ENCODE measurements at places on chromosomes 12 and 14.

DNA sequence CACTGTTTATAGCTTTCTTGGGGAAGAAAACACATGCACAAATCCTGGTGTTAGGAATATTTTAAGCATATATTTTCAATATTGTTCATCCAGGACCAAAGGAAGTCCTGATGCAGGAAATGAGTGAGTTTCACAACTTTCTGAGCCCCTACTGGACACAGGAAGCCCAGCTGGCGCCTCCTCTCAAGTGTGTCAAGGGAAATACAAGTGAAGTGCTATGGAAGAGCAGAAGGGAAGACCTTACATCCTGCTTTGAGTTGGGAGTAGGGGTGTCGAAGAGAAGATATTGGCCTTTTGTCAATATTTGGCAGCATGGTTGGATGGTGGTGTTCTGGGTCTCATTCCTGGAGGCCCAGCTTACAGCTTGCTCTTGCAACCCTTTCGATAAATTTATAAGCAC lies 66.1 kb upstream of the ZDHHC17 start:
- no peak for DNase-seq

- no peak for DNase-seq
Observed at GRCh38 chr12:531951-532585, 72.3 kb downstream of the B4GALNT3 start.

DNA sequence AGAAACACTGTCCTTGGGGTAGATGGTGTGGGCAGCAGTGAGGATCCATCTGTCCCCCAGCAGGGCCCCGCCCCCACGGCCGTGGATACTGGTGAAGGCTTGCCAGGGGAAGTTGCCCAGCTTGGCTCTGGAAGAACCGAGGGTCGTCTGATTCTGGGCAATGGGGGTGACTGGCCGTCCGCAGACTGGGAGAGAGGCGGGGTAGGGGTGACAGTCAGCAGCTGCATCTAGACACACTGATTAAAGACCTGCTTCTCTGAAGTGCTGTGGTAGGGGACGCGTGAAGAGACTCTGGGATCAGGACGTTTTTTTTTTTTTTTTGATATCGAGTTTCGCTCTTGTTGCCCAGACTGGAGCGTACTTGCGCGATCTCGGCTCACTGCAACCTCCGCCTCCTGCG lies 4.7 kb upstream of the C1R start:
- no peak for DNase-seq

- DNase-seq = no peak
Observed at GRCh38 chr14:100410056-100410565, 87.0 kb downstream of the SLC25A47 start.

GRCh38 chr12:121592320-121592719 lies 11.5 kb upstream of the KDM2B start:
- DNase-seq = no peak

DNA sequence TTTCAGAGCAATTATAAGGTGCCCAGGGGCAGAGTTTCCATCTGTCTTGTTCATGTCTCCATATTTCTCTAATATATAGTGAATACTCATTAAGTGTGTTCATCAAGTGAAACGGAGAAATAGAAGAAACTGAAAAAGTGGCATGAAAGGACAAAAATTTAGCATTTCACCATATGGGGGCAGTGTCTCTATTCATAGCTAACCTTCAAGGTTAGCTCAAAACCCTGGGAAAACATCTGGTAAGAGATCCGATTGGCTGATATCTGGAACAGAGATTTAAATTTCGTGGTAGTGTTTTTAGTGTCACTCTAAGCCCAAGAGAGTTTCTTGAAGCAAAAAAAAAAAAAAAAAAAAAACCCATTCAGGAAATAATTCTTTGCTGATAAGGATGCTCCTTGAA lies 367.5 kb downstream of the DAD1 start:
- no peak for DNase-seq

DNA sequence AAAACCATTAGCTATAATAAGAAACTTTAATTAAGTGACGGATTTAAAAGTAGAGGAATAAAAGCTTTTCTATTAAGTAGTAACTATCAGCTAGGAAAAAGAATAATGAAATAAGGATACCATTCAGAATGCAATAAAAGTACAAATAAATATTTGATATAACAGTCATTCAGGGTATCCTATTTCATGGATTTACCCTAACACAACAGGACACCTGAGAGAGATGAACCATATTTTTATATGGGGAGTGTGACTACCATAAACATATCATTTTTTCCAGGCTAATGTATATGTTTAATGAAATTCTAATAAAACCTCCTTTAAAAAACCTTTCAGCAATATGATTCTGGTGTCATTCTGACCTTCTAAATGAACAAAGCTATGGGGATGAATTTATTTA lies 393.8 kb downstream of the SNAPC1 start:
- DNase-seq = no peak

Measured in effector CD4-positive, alpha-beta T cell (primary cell).